ENCODE measurements at places on chromosomes 4 and X. TPM values are rescaled to one million over a fixed set of nuclear protein-coding genes. Genes with fewer than 3 reads are reported as not detected.

The ANK2 gene
- 97.5 TPM for total RNA-seq

The RBM46 gene
- total RNA-seq, result 0.12 TPM

The FAAH2 gene
- 0.24 TPM for total RNA-seq

The FLNA gene
- 4,322 TPM for total RNA-seq

The BEX1 gene
- total RNA-seq, result 0.61 TPM

The ADAD1 gene
- total RNA-seq, result not detected

The NSUN7 gene
- total RNA-seq, result 0.73 TPM

The CT45A2 gene
- total RNA-seq, result not detected

The HTN1 gene
- not detected for total RNA-seq

The PCDH7 gene
- 18.7 TPM for total RNA-seq

The CYTL1 gene
- not detected for total RNA-seq

The S100P gene
- total RNA-seq, result not detected

The UGT2B11 gene
- total RNA-seq, result not detected

The HNRNPDL gene
- 116 TPM for total RNA-seq

The METTL14 gene
- total RNA-seq, result 20.3 TPM

The TMEM255A gene
- total RNA-seq, result 0.16 TPM

The RHOXF1 gene
- total RNA-seq, result not detected

The RPS6KA6 gene
- 4.0 TPM for total RNA-seq

The GLRB gene
- total RNA-seq, result 9.4 TPM

The SCRG1 gene
- total RNA-seq, result 0.16 TPM

The SMIM43 gene
- total RNA-seq, result 6.0 TPM

The CXCR3 gene
- total RNA-seq, result not detected

The TSC22D3 gene
- total RNA-seq, result 20.3 TPM

The ASB9 gene
- total RNA-seq, result 3.0 TPM

The KIT gene
- 3.3 TPM for total RNA-seq

The SMAD1 gene
- total RNA-seq, result 46.2 TPM

The RHOXF2 gene
- total RNA-seq, result not detected

The CNGA1 gene
- not detected for total RNA-seq

The TMSB15C gene
- total RNA-seq, result 1.9 TPM

Data from hair follicle dermal papilla cell (primary cell).